ENCODE measurements at places on chromosomes 6 and 20. TPM values are rescaled to one million over a fixed set of nuclear protein-coding genes. Genes with fewer than 3 reads are reported as not detected.

Gene BTBD3
- 38.6 TPM for polyA plus RNA-seq

Gene CALHM4
- polyA plus RNA-seq: not detected

Gene JPH2
- 127 TPM for polyA plus RNA-seq

Gene LRRN4
- polyA plus RNA-seq: 0.23 TPM

Gene RFX6
- not detected for polyA plus RNA-seq

Gene CCDC170
- polyA plus RNA-seq: 1.8 TPM

Gene PI16
- 17.2 TPM for polyA plus RNA-seq

Gene DDO
- polyA plus RNA-seq: 0.89 TPM

Gene PTCRA
- polyA plus RNA-seq: not detected

Gene ACOT13
- polyA plus RNA-seq: 16.2 TPM

Gene ARMH2
- not detected for polyA plus RNA-seq

Gene MUC21
- polyA plus RNA-seq: not detected

Gene MOG
- not detected for polyA plus RNA-seq

Gene SAMD3
- polyA plus RNA-seq: 0.92 TPM

Gene STMND1
- not detected for polyA plus RNA-seq

Gene RAET1L
- not detected for polyA plus RNA-seq

Gene HMGCLL1
- 7.3 TPM for polyA plus RNA-seq

Gene SLX4IP
- polyA plus RNA-seq: 4.9 TPM

Gene PCK1
- 3.2 TPM for polyA plus RNA-seq

Gene HIVEP1
- polyA plus RNA-seq: 21.2 TPM

Gene RIMS4
- polyA plus RNA-seq: 9.0 TPM

Gene HLA-E
- polyA plus RNA-seq: 86.9 TPM

Gene PHF1
- polyA plus RNA-seq: 46.7 TPM

Gene SDCBP2
- polyA plus RNA-seq: 1.8 TPM

Gene MCHR2
- polyA plus RNA-seq: not detected
